ENCODE measurements at places on chromosomes 12 and 14. TPM values are rescaled to one million over a fixed set of nuclear protein-coding genes. Genes with fewer than 3 reads are reported as not detected.

DNA sequence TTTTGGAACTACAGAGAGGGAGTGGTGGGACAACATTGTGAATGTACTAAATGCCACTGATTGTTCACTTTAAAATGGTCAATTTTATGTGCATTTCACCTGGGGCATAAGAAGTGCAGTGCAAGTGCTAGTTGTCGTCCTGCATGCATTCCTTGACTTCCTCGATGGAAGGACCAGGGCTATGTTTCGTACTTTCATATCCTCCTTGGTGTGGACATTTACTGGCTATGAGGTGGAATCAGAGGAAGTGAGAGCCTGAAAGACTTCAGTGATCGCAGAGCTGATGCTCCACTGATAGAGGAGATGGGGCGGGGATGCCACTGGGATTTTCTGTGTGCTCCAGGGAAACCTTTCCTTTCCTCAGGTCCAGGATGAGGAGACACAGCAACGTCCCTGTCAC lies 54.1 kb upstream of the DDX11 start:
- no peak overlapping the region for H3K27ac ChIP-seq
- H3K4me3 ChIP-seq, result no peak overlapping the region
- no peaks in the 10 kb centered on the region for H3K36me3 ChIP-seq
- no peaks in the 10 kb centered on the region for H3K27me3 ChIP-seq
- no peaks in the 10 kb centered on the region for H3K4me1 ChIP-seq

DNA sequence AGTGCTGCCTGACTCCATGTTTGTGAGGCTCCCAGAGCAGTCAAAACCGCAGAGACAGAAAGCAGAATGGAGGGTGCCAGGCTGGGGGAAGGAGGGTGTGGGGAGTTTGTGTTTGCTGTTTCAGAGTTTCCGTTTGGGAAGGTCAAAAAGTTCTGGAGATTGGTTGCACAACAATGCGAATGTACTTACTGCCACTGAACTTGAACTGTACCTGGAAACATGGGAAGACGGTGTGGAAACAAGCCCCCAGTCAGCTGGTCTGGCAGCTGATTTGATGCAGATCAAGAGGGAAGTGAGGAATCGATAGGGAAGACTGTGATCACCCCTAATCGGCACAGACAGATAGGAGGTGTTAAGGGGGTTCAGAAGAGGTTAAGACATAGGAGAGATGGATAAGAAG lies 35.3 kb upstream of the INF2 start:
- H3K4me1 ChIP-seq, result no peaks in the 10 kb centered on the region
- no peaks in the 10 kb centered on the region for H3K36me3 ChIP-seq
- DNase-seq, result no peak
- no peak overlapping the region for H3K27ac ChIP-seq
- peaks cover 8% of the 10 kb centered on the region for H3K27me3 ChIP-seq
- H3K4me3 ChIP-seq, result no peak overlapping the region

- H3K27me3 ChIP-seq, result no peaks in the 10 kb centered on the region
- no peaks in the 10 kb centered on the region for H3K4me1 ChIP-seq
- no peak overlapping the region for H3K27ac ChIP-seq
- no peaks in the 10 kb centered on the region for H3K36me3 ChIP-seq
- no peak for DNase-seq
Observed at GRCh38 chr12:106197906-106198623, 49.8 kb downstream of the CKAP4 start.

DNA sequence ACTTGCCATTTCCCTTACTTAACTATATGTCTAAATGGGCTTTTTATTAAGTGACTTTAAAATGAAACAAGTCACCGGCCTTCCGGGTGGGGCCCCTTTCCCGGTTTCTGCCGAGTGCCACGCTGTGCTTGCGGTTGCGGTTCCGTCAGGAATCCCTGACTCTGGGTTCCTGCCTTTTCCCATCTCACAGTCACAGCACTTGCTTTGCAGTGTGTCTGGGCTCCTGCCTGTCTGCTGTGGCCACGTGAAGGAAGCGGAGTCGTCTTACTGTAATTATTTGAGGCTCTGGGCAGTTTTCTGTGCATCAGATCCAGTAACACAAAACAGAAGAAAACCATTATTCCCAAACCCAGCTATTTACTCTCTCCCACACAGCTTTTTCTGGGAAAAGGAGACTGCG lies 44.0 kb upstream of the FRMD6 start:
- no peaks in the 10 kb centered on the region for H3K27me3 ChIP-seq
- no peak overlapping the region for H3K4me3 ChIP-seq
- no peaks in the 10 kb centered on the region for H3K4me1 ChIP-seq
- no peaks in the 10 kb centered on the region for H3K36me3 ChIP-seq
- DNase-seq, result no peak

DNA sequence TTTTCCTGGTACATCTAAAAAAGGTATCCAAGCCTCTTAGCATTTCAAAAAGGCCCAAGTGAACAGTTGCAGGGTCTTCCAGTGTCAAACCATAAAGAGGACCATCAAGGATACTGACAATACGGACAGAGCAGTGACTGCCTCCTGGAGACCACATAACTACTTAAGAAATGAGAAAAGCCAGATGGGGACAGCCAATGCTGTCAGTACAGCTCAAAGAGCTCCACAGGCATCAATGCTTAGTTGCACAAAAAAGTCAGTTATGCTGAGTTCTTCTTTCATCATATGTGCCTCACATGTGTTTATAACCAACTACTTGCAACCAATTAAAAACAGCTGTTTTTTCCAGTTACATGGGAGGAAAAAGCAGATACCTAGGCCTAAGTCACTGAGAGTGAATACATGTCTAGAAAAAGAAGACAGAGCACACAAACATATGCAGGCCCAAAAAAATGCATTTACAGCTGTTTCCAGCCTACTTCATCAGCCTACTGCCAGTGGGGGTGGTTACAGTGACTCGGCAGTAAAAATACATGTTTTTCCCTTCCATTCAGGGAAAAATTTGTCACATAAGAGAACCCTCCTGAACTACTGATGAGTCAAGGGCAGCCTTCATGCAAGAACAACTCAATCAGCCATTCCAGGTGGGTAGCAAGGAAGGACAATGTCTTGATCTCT lies 84.0 kb downstream of the DCAF5 start:
- H3K36me3 ChIP-seq, result no peaks in the 10 kb centered on the region
- H3K4me1 ChIP-seq, result peaks cover 3% of the 10 kb centered on the region
- H3K27ac ChIP-seq, result no peak overlapping the region
- H3K27me3 ChIP-seq, result no peaks in the 10 kb centered on the region
- H3K4me3 ChIP-seq, result no peak overlapping the region

DNA sequence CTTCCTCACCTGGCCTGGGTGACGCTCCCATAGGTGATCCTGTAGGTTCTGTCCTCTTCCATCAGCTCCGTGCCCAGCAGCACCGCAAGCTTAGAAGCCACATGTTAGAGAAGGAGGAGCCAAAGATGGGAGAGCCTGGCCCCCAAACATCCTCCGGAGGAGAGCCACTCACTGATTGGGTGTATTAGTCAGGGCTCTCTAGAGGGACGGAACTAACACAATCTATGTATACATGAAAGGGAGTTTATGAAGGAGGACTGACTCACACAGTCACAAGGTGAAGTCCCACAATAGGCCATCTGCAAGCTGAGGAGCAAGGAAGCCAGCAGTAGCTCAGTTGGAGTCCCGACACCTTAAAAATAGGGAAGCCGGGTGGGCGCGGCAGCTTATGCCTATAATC lies 1273.1 kb upstream of the TMEM132C start:
- no peaks in the 10 kb centered on the region for H3K27me3 ChIP-seq
- no peak for DNase-seq
- H3K27ac ChIP-seq, result no peak overlapping the region
- no peaks in the 10 kb centered on the region for H3K4me1 ChIP-seq
- H3K36me3 ChIP-seq, result no peaks in the 10 kb centered on the region
- H3K4me3 ChIP-seq, result no peak overlapping the region

DNA sequence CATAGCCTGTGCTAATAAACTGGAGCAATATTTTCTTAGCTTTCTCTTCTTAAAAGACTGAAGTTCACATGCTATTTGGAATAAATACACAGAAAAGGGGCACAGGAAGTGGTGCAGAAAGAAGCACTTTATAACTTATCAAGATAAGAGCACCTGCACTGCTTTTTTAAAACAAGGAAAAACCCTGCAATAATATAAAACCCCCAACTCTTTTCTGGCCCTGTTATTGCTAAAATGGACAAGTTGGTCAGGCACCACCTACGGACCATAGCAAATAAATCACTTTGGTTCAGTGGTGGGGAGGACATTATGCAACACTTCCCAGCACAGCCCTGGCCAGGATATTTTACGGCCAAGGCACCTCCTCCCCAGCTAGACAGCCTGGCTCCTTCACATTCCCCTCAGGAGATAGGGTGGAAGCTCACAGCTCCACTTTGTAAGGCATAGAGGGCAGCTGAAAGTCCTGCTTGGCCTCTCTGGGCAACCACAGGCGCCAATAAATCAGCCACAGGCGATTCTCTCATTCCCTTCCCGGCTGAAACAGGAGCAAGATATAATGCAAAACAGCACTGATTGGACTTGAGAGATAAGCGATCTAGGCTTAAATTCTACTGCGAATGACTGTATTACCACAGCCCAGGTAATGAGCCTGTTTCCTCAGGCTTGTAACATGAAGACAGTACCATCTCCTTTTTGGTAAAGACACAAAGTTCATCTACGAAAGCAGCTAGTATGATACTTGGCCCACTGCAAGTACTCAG lies 2.0 kb downstream of the ZBTB25 start:
- H3K27me3 ChIP-seq, result no peaks in the 10 kb centered on the region
- H3K4me1 ChIP-seq, result peaks cover 22% of the 10 kb centered on the region
- H3K27ac ChIP-seq, result no peak overlapping the region
- no peaks in the 10 kb centered on the region for H3K36me3 ChIP-seq
- DNase-seq, result no peak

DNA sequence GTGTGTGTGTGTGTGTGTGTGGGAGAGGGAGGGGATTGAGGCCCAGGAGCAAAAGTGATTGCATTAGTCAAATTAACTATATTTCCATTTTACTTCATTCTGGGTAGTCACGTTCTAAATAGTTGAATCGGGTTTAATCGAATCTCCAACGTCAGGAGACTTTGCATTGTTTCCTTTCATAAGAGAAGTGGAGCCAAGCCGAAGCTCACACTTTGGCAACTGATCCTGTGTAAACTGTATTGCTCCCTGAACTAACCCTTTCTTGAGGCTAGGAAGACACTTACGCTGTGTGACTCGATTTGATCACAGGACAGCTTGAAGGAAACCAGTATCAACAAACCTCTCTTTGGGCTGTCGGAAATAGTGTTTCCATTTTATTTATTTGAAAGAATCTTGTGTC lies 363.4 kb upstream of the ATP2B1 start:
- H3K4me3 ChIP-seq, result no peak overlapping the region
- H3K27ac ChIP-seq, result no peak overlapping the region
- H3K36me3 ChIP-seq, result no peaks in the 10 kb centered on the region
- no peaks in the 10 kb centered on the region for H3K27me3 ChIP-seq

GRCh38 chr12:103138538-103138937 lies 181.1 kb downstream of the ASCL1 start:
- H3K27me3 ChIP-seq, result no peaks in the 10 kb centered on the region
- H3K27ac ChIP-seq, result no peak overlapping the region
- peaks cover 5% of the 10 kb centered on the region for H3K4me1 ChIP-seq
- no peak overlapping the region for H3K4me3 ChIP-seq

DNA sequence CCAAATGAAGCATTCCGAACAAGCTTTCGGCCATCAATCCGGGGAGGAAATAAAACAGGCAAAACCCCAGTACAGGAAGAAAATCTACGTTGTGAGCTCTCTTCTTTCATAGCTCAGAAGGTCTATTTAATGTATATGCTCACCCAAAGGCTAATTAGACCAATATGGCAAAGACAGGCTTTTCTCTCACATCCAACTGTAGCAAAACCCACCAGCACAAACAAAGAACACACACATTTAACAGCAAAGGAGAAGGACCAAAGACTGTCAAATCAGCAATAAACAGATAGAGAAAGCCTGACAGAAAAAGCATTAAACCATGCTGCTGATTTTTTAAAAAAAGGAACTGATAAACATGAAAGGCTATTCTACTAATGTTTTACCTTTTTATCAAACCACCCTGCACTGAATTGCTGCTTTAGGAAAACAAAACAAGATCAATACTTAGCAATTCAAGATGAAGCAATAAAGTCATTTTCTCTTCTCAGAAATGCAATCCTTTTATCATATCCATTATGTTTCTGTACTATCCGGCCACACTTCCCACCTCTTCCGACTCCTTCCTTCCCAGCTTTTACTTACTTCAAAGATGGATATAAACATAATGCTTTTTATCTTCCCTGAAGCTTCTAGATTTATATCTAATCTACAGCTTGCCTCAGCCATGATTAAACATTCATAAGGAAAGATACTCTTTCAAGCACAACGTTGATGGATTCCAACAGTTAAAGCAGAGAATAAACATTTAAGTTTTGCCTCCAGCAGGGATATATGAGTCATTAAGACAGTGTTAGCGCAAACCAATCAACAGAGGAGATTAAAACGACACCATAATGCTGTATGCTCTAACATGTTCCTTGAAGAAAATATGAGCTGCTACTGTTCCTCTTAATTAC lies 74.6 kb upstream of the BBS10 start:
- no peak overlapping the region for H3K4me3 ChIP-seq
- peaks cover 8% of the 10 kb centered on the region for H3K4me1 ChIP-seq
- DNase-seq, result no peak
- no peaks in the 10 kb centered on the region for H3K27me3 ChIP-seq
- H3K36me3 ChIP-seq, result no peaks in the 10 kb centered on the region
- H3K27ac ChIP-seq, result peak overlapping the region; percentile 5

DNA sequence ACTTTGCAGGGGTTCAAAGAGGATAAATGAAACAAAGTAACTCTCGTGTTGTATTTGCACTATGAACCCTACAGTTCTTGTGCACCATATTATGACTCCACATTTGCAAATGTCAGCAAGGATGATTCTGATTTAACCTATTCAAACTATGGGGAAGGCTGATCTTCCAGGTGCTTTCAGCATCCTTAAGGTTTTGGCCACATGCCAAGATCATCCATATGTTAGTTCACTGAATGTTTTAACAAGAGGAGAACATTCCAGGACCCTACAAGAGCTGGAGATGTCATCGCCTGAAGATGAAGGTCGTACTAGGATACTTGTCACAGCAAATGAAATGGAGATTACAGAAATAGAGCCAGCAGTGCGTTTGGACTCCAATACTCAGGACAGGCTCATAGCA lies 114.2 kb downstream of the DHRS2 start:
- H3K27ac ChIP-seq, result no peak overlapping the region
- no peak overlapping the region for H3K4me3 ChIP-seq
- no peaks in the 10 kb centered on the region for H3K4me1 ChIP-seq
- no peaks in the 10 kb centered on the region for H3K27me3 ChIP-seq

- no peaks in the 10 kb centered on the region for H3K27me3 ChIP-seq
- peaks cover 49% of the 10 kb centered on the region for H3K4me1 ChIP-seq
- no peak overlapping the region for H3K27ac ChIP-seq
- no peak for DNase-seq
- no peak overlapping the region for H3K4me3 ChIP-seq
- peaks cover 1% of the 10 kb centered on the region for H3K36me3 ChIP-seq
Observed at GRCh38 chr14:69635981-69636639, 24.7 kb downstream of the SUSD6 start.

- no peaks in the 10 kb centered on the region for H3K27me3 ChIP-seq
- H3K4me1 ChIP-seq, result peaks cover 24% of the 10 kb centered on the region
- H3K4me3 ChIP-seq, result no peak overlapping the region
- peak; percentile 23 for DNase-seq
Observed at GRCh38 chr12:26043135-26044006, 81.5 kb downstream of the BHLHE41 start.

- H3K4me1 ChIP-seq, result peaks cover 9% of the 10 kb centered on the region
- H3K27me3 ChIP-seq, result no peaks in the 10 kb centered on the region
- no peak for DNase-seq
- H3K27ac ChIP-seq, result no peak overlapping the region
- no peaks in the 10 kb centered on the region for H3K36me3 ChIP-seq
- no peak overlapping the region for H3K4me3 ChIP-seq
Observed at GRCh38 chr14:103568952-103569351, 6.2 kb downstream of the COA8 start.

The KRT80 gene
- total RNA-seq, result not detected

The UNC79 gene
- total RNA-seq, result 3.6 TPM

The RHEBL1 gene
- 6.7 TPM for total RNA-seq

The BDKRB1 gene
- not detected for total RNA-seq

The SIX6 gene
- total RNA-seq, result not detected

The SERPINA3 gene
- total RNA-seq, result not detected

The ENDOU gene
- not detected for total RNA-seq

The ACOT4 gene
- total RNA-seq, result 3.7 TPM

The GRIP1 gene
- 13.7 TPM for total RNA-seq

The OR9K2 gene
- not detected for total RNA-seq
